Stimulated activated CD4-positive, alpha-beta T cell treated with anti-CD3 and anti-CD28 coated beads, TNF-alpha, amount 100 ng/mL, for 1 hour (primary cell): ENCODE measurements at places on chromosomes 12 and 14.

GRCh38 chr14:63654346-63654745 lies 12.7 kb upstream of the WDR89 start:
- no peak for DNase-seq

GRCh38 chr14:56027421-56027820 lies 90.8 kb upstream of the PELI2 start:
- DNase-seq = no peak

DNA sequence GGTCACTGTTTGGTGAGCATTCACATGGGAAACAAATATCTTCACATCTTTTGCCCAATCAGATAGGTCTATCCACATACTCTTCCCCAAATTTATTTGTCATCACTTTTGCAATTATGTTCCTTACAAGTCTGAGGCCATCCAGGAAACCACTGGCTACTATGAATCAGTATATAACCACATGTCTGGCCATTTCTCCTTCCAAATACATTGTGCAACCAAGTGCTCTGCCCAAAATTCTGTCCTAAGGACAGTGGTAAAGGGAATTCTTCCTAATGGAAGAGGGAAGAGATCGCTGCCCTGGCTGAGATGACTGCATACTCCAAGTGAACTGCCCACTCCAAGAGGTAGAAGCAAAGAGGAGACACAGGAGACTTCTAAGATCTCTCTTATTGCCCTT lies 148.9 kb upstream of the MAX start:
- DNase-seq = no peak

- DNase-seq = no peak
These were observed 50.9 kb upstream of the BCL2L14 start for GRCh38 chr12:12019881-12020280.

GRCh38 chr12:131917139-131917710 lies 11.9 kb upstream of the PUS1 start:
- no peak for DNase-seq

DNA sequence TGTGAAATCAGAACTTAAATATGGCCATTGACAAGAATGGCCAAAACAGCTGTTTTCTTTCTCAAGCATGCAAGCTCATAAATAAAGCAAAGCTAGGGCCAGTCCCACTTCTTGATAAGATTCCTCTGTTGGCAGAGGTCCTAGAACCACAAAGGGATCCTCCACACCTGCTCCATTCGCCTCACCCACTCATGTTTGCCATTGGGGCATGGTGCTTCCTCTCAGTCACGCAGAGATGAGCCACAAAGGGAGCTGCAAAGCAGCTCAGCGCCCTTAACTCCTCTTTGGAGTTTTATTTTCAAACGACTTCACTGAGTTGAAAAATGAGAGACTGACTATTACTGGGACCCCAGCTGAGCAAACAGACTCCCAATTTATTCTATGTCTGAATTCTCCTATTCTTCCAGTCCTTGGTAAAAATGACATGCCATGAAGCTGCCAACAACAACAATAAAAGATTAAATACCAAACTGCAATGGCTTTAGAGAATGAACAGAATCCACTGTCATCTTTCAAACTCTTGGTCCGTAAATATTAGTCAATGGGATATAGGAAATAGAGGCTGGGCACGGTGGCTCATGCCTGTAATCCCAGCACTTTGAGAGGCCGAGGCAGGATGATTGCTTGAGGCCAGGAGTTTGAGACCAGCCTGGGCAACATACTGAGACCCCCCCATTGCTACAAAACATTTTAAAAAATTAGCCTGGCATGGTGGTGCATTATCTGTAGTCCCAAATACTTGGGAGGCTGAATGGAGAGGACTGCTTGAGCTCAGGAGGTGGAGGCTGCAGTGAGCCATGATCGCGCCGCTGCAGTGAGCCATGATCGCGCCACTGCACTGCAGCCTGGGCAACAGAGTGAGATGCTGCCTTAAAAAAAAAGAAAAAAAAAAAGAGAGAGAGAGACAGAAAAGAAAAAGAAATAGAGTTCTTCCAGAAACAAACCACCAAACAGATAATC lies 16.4 kb downstream of the MANSC1 start:
- no peak for DNase-seq

DNA sequence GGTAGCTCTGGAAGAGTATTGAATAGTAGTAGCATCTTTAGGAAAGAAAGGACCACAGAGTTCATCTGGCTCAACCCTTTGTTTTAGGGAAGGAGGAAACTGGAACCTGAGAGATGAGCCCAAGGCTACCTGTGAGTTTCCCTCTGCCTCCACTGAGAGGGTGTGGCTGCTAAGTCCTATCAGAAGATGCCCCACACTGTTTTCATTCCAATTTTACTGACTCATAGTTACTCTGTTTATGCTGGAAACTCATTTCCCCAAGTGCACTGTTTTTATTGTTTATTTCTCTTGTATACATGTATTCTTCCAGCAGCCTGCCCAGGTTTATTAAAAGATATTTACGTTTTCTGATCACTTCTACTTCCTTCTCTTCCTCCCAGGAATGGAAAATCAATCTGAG lies 127.4 kb upstream of the ARHGAP5 start:
- DNase-seq = no peak

GRCh38 chr12:30911207-30911606 lies 15.3 kb upstream of the TSPAN11 start:
- no peak for DNase-seq

DNA sequence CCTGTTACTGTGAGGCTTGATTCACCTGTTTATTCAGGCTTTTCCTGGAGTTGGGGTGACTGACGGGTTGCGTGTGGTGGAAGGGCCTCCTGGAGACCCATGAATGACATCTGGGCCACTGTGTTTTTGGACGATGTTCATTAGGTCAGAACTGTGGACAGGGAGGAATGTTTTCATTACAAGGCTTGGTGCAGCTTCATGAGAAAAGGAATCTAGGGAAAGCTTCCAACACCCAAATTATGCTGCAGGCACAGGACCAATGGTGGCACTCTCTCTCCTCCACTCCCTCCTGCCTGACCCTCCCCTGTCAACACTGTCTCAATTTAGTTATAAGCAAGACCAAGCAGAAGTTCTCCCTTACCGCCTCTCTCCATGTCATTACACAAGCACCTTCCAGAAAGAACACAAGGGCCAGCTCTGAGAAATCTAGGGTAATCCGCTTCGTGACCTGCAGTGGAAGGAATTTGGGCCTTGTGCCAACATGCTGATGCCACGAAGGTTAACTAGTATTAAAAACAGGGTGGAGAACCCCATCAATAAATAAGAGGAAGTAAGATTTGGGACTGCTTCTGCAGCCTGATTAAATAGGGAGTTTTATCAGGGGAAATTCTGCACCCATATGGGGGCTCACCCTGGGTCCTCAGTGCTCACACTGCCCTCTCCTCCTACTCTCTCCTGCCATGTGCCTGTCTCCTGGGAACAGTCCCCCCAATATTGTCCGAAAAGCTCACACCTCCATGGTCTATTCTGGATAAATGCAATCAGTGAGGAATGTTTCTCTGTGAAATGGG lies 200.3 kb downstream of the KTN1 start:
- no peak for DNase-seq

DNA sequence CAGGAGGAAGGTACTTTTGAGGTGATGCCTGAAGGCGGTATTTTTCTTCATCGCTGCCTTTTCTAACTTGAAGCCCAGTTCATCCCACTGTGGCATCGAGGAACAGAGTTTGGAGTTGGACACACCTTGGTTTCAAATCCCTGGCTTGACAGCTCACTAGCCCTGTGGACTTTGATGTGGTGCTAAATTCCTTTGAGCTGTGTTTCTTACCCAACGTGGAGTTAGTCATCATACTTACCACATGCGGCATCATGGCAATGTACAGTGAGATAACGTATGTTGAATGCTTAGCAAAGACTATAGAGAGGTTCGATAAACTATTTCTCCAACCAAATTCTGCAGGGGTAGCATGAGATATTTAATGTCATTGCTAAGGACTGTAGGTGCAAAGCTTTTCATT lies 3.4 kb downstream of the PLEKHG3 start:
- no peak for DNase-seq

DNA sequence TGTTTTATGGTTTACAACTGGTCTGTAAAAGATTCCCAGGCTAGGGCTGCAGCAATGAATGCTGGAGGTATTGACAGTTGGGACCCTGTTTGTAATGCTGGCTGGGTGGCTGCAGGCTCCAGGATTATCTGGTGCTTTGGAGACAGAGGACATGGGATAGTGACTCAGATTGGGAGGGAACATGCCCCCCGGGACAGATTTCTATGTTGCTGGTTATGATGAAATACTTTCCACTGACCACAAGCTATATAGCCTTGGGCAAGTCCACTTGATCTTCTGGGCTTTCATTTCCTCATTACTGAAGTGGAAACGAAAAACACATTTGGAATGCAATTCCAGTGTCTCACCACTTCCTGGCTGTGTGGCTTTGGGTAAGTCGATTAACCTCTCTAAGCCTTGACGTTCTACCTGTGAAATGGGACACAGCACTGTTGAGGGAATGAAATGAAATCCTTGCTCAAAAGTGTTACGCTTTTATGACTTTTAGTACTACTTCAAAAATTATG lies 6.3 kb upstream of the TPCN1 start:
- DNase-seq = no peak

GRCh38 chr14:88562532-88562830 lies 356 bp upstream of the ZC3H14 start:
- DNase-seq = no peak

- no peak for DNase-seq
These were observed 179.4 kb downstream of the KSR2 start for GRCh38 chr12:117789195-117789912.

- DNase-seq = no peak
These were observed 1.1 kb upstream of the HOXC4 start for GRCh38 chr12:54052438-54053002.

- DNase-seq = no peak
These were observed 322.6 kb upstream of the TMTC1 start for GRCh38 chr12:30106204-30106965.
